Stimulated activated CD8-positive, alpha-beta memory T cell treated with anti-CD3 and anti-CD28 coated beads, Interleukin-4, amount 100 ng/mL, for 1 hour (primary cell): ENCODE measurements at places on chromosomes 1 and 21.

DNA sequence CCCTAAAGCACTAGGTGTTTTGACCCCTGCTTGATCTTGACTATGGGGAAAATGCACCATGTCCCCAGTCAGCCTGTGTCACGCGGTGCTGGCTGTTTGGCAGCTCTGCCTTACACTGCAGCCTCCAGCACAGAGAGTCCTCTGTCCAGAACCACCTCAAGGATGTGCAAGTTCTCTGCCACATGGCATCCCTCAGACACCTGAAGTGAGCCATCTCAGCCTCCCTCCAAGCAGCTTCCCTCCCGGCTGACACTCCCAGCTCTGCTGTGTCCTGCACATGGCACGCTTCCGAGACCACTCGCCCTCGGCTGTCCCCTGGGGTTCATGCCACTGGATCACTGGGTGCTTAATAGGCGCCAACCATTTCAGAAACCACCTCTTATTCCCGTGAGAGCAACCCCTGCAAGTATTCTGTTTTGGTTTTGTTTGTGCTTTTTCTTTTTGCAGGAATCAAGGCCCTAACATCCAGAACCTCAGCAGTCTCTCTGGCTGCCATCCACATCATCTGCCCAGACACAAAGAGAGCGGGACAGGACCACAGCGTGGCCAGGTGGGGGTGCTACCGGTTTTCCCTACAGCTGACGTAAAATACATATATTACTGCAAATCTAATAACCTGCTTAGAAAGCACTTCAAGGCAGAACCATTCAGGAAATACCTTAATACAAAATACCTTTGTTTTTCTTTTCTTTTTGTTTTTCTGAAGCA, 45.7 kb downstream of the CAPZB start:
- no peak for DNase-seq

- DNase-seq: no peak
Observed at GRCh38 chr21:36039861-36040260, 20.5 kb downstream of the SETD4 start.

DNA sequence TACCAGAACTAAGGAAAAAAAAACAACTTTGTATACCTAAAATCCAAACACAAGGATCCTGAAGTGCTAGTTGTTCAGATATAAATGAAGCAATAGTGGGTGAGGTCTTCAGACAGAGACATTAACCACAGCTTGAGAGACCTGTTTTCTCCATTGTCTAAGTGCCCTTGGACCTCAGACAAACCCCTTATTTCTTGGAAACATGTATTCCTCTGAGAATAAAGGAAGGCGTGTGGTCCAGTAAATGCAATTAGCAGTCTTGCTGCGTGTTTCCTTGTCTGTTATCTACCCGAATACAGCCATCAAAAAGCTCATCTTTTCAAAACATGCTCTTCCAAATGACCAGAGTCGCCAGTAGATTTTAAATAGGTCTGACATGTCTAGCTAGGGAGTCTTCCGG, 291.1 kb upstream of the NFIA start:
- no peak for DNase-seq

DNA sequence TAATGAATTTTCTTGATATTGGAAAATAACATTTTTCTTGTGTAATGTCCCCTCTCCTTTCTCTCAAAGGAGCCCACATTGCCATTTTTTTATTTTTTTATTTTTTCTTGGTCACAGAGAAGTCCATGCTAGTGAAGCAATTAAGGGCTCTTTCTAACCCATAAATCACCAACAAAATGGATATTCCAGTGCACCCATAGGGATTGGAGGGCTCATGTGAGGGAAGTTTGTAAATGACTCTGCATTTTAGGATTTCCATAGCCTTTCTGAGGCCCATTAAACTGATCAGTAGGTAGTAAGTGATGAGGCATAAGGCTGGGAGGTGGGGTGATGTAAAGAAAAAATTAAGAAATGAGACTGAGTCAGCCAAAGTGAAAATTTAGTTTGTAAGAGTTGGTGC, 55.9 kb upstream of the JAK1 start:
- no peak for DNase-seq

DNA sequence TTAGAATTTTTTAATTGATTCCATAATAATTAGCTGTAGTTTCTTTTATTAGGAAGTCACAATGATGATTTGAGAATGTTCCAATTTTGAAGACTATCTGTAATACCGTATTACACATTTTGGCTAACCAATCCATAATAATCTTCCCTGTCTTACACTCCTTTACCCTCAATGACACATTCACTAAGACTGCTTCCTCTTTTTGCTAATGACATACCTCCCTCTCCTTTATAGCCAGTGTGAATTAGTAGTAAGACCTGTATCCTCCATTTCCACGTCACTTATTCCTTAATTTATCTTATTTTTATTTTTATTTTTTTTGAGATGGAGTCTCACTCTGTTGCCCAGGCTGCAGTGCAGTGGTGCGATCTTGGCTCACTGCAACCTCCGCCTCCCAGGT, 10.1 kb downstream of the KDM1A start:
- no peak for DNase-seq

GRCh38 chr1:152052606-152053005, 15.8 kb upstream of the S100A11 start:
- peak; percentile 80 for DNase-seq

GRCh38 chr1:98662356-98662670, 792 bp downstream of the SNX7 start:
- DNase-seq: no peak

DNA sequence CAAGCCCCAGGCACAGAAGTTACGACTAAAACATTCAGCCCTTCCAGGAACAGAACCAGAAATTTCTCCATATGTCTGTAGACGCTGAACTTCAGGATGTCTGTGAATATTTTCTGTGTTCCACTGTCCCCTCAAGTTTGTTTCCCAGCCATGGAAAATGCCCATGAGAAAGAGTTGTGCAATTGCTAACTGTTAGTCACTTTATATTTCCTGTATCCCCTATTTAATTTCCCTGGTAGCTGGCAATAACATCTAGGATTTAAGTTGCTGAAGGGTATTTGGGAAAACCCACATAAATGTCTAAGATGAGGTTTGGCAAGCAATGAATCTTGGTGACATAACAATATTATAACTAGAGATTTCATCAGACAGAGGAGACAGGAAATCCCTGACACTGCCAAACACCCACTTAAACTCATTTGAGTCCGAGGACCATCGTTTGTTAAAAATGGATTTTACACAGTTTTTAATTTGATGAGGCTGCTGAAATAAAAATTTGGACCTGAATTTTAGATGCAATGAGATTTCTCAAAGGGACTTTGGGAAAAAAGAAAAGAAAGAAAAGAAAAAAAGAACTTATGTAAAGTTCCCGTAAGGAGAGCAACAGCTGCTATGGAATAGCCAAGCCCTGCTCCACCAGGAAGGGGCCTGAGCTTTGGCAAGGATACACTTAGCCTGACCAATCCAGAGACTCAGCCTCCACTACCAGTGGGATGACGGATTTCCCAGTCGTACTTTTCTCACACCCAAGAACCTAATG, 21.8 kb upstream of the ERRFI1 start:
- no peak for DNase-seq

DNA sequence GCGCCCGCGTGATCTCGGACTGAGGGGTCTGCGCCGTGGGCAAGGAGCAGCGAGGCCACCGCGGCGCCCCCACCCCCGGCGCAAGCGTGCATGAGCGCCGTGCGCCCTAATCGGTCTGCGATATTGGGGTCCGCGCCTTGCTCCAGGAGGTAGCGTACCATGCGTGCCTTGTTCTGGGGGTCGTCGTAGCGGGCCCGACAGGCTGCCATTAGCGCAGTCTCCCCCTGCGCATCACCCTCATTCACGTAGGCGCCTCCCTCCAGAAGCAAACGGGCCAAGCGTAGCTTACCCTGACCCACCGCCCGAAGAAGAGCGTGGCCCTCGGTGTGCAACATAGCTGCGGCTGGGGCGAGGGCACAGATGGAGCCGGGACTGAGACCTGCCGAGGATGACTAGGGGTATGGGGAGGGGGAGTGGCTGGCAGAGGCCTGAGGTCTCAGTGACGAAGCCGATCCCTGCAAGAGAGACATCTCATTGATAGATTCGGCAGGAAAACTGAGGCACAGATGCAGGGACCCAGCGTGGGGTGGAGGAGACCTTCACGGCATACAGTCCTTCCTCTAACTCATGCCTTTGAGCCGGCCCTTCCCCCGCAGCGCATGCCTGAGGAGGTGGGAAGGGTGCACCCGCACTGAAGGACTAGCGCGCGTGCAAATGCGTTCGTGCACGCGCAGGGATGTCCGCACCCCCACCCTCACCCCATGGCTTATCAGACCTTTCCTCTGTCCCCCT, 2.8 kb downstream of the ANKRD34A start:
- no peak for DNase-seq

GRCh38 chr1:113663165-113663951, 95.9 kb downstream of the PHTF1 start:
- no peak for DNase-seq

DNA sequence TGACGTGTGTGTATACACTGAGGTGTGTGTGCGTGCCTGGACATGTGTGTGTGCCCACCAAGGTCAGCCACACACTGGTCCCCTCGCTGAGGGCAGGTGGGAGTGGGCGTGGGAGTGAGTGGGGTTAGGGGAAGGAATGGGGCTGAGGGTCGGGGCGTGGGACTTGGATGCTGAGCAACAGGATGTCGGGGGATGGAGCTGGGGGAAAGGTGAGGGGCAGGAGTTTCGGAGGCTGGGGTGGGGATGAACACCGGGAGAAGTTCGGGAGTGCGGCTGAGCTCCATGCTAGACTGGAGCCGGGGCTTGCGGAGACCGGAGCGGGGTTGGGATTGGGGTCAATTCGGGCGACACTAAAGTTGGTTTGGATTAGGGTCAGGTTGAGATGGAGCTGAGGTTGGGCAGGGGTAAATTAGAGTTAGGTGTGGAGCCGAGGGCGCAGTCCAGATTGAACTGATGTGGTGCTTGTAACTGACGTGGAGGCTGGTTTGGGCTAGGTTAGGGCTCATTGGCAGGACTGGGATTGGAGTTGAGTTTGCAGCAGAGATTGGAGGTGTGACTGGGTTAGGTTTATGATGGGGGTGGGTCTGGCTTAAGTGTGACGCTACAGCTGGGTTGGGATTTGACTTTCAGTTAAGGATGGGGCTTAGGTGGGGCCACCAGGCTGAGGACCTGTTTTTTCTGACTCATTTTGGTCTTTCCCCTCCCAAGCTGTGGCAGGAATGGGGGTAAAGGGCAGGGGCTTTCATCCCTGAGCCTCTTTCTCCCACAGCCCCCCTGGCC, 3.3 kb upstream of the GUCA2A start:
- DNase-seq: no peak

- no peak for DNase-seq
Observed at GRCh38 chr1:84763912-84764680, 73.8 kb upstream of the SSX2IP start.

- no peak for DNase-seq
Observed at GRCh38 chr1:35809114-35810095, 1.6 kb downstream of the AGO4 start.

DNA sequence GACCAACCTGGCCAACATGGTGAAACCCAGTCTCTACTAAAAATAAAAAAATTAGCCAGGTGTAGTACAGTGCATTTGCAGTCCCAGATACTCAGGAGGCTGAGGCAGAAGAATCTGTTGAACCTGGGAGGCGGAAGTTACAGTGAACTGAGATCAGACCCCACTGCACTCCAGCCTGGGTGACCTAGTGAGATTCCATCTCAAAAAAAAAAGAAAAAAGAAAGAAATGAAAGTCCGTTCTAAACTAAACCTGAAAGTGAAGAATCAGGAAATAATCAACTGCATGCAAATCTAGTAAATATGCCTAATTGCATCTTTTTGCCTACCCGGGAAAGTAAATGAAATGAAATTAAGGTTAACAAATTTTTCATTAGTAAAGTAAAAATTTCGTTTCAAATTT, 99.6 kb downstream of the ZZZ3 start:
- no peak for DNase-seq

GRCh38 chr1:199335496-199335895, 692.0 kb upstream of the NR5A2 start:
- no peak for DNase-seq

GRCh38 chr1:231584117-231584516, 42.5 kb upstream of the DISC1 start:
- DNase-seq: no peak

GRCh38 chr21:44984428-44984791, 44.6 kb downstream of the SLX9 start:
- DNase-seq: no peak

GRCh38 chr1:201213106-201213770, 22.6 kb downstream of the IGFN1 start:
- no peak for DNase-seq

- no peak for DNase-seq
Observed at GRCh38 chr1:119631433-119632102, 16.5 kb downstream of the ZNF697 start.
